ENCODE measurements at places on chromosomes 3 and 15. TPM values are rescaled to one million over a fixed set of nuclear protein-coding genes. Genes with fewer than 3 reads are reported as not detected.
A peak's percentile ranks its signal among the peaks of the same experiment; 100 is the strongest.

- H3K36me3 ChIP-seq, result peaks cover 2% of the 10 kb centered on the region
- H3K4me3 ChIP-seq, result no peak overlapping the region
- DNase-seq, result peak; percentile 81
- no peaks in the 10 kb centered on the region for H3K27me3 ChIP-seq
- no peak overlapping the region for H3K27ac ChIP-seq
- H3K4me1 ChIP-seq, result peaks cover 5% of the 10 kb centered on the region
These were observed 21.3 kb upstream of the DAPK2 start for GRCh38 chr15:64067564-64068030.

DNA sequence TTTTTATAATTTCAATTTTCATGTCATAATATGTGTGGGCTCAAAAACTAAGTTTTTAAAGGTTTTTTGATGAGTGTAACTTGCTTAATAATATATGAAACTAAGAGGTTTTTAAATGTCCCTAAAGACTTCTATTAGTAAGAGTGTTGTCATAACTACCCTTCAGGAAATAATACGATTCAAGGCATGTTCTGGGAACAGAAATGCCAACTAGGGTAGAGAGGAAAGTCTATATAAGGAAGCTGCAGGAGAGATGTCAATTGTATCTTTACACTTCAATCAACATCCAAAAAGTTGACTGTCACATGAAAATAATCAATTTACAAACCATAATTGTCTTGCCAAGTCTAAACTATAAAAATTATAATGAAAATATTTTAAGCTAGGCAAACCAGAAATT lies 76.3 kb downstream of the SMARCC1 start:
- no peaks in the 10 kb centered on the region for H3K27me3 ChIP-seq
- H3K36me3 ChIP-seq, result peaks cover 19% of the 10 kb centered on the region
- no peak for DNase-seq

- peaks cover 3% of the 10 kb centered on the region for H3K4me1 ChIP-seq
- no peak for DNase-seq
- H3K36me3 ChIP-seq, result no peaks in the 10 kb centered on the region
- H3K27ac ChIP-seq, result no peak overlapping the region
- H3K4me3 ChIP-seq, result no peak overlapping the region
These were observed 8.4 kb downstream of the UPK1B start for GRCh38 chr3:119181765-119182164.

- no peak overlapping the region for H3K4me3 ChIP-seq
- no peak for DNase-seq
- peak overlapping the region; percentile 27 for H3K27ac ChIP-seq
These were observed 9.5 kb upstream of the RPLP1 start for GRCh38 chr15:69443032-69443611.

DNA sequence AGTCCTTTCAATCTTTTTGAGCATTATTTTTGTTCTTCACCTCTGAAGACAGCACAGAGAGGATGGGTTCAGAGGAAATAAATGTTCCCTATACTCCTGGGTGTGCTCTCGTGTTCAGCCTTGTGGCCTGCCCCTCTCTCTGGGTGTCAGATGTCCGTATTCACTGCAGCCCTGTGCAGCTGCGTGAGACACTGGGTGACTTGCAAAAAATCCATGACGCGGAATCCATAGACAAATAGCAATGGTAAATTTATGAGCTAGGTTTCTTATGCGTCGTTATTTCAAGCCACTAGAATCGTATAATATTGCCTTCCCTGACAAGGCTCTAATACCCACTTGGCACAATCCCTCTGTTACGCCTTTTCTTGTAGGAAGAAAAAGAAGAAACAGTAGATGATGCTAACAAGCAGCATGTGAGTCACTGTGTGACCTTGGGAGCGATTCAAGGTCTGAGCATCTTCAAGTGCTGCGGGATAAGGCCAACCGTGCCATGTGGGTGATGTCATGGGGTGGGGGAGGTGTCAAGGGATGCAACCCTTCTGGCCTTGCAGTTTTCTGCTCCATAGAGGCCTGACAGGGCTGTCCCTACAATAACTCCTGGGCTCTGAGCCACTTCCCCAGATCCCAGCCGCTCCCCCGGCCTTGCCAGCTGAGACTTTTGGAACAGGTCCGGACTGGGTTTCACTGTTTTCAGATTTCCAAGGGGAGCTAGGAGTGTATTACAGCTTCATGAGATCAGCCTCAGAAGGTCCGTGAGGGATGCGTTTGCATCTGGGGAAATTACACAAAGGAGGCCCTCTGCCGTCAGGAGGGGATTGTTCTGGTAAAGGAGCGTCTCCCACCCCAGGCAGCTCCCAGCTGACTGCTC lies 47.6 kb upstream of the POMGNT2 start:
- no peaks in the 10 kb centered on the region for H3K27me3 ChIP-seq
- no peak for DNase-seq
- H3K4me1 ChIP-seq, result peaks cover 14% of the 10 kb centered on the region

GRCh38 chr3:168671091-168671490 lies 575.4 kb upstream of the GOLIM4 start:
- no peak overlapping the region for H3K4me3 ChIP-seq
- H3K4me1 ChIP-seq, result no peaks in the 10 kb centered on the region
- no peak overlapping the region for H3K27ac ChIP-seq
- no peaks in the 10 kb centered on the region for H3K27me3 ChIP-seq

- H3K36me3 ChIP-seq, result peaks cover 18% of the 10 kb centered on the region
- no peak for DNase-seq
- peaks cover 27% of the 10 kb centered on the region for H3K4me1 ChIP-seq
- H3K4me3 ChIP-seq, result peak overlapping the region; percentile 95
These were observed 1.1 kb upstream of the IMP3 start for GRCh38 chr15:75641179-75641503.

DNA sequence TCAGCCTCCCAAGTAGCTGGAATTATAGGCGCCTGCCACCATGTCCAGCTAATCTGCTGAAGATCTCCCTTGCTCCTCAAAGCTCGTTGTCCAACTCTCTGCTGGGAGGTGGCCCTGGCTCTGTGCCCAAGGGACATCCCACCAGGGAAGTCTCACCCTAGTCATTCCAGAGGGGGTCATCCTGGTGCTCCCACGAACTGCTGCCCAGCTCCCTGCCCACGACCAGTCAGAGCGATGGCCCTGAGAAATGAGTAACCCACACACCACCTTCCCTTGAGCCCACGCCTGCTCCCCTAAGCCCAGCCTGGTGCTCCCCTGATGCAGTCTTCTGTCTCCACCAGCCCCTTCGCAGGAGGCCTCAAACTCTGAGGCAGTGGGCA lies 5.2 kb downstream of the KLHL25 start:
- peaks cover 3% of the 10 kb centered on the region for H3K36me3 ChIP-seq
- H3K27ac ChIP-seq, result no peak overlapping the region
- H3K4me1 ChIP-seq, result peaks cover 63% of the 10 kb centered on the region

GRCh38 chr3:189941125-189941524 lies 179.6 kb downstream of the P3H2 start:
- DNase-seq, result no peak
- no peaks in the 10 kb centered on the region for H3K4me1 ChIP-seq
- H3K27me3 ChIP-seq, result peaks cover 4% of the 10 kb centered on the region
- H3K27ac ChIP-seq, result no peak overlapping the region
- no peaks in the 10 kb centered on the region for H3K36me3 ChIP-seq

DNA sequence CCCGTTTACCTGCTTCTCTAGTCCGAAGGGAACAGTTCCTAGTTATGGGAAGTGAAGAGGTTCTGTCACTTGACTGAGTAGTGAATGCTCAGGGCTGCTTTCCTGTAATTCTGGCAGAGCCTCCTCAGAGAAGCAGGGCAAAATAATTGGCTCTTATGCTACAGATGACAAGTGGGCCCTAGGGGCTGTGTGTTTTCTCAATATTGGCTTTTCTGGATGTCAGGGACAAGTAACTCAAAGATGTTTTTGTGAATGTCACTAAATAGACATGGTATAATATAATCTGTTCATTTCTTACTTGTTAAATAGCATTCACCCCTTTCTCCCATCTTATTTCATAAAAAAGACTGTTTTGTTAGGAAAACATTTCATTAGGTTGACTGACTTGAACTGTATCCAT lies 40.1 kb downstream of the SGO1 start:
- no peaks in the 10 kb centered on the region for H3K27me3 ChIP-seq
- H3K4me3 ChIP-seq, result no peak overlapping the region
- no peaks in the 10 kb centered on the region for H3K4me1 ChIP-seq
- DNase-seq, result no peak
- H3K36me3 ChIP-seq, result peaks cover 36% of the 10 kb centered on the region

- no peak overlapping the region for H3K4me3 ChIP-seq
- no peak for DNase-seq
- no peaks in the 10 kb centered on the region for H3K36me3 ChIP-seq
- H3K27ac ChIP-seq, result no peak overlapping the region
These were observed 111.1 kb downstream of the MAGI1 start for GRCh38 chr3:65927576-65927975.

DNA sequence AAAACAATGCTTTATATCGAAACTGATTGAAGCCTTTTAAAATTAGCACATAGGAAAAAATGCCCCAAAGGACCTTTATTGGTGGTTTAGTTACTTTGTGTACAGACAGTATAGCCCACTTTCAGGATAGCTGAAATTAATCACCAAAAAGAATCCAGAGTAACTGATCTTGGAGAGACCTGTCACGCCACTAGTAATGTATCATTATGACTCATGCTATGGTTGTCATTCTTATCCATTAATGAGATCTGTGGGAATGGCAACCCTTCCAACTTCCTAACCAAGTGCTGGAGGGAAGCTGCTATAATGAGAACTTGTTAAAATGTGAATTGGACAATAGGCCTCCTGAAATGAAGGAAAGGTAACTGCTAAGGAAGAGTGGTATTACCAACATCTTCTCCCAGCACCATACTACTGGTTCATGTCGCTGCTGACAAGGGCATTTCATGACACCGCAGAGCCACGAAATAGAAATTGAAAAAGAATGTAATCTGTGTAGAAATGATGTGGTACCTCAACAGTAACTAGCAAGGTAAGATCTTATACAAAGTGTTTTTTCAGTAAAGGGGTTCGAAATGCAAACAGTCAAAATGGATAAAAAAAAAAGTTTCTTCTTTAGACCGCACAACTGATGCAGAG lies 7.1 kb upstream of the EMC4 start:
- no peak for DNase-seq
- no peaks in the 10 kb centered on the region for H3K36me3 ChIP-seq
- no peaks in the 10 kb centered on the region for H3K27me3 ChIP-seq
- no peaks in the 10 kb centered on the region for H3K4me1 ChIP-seq

DNA sequence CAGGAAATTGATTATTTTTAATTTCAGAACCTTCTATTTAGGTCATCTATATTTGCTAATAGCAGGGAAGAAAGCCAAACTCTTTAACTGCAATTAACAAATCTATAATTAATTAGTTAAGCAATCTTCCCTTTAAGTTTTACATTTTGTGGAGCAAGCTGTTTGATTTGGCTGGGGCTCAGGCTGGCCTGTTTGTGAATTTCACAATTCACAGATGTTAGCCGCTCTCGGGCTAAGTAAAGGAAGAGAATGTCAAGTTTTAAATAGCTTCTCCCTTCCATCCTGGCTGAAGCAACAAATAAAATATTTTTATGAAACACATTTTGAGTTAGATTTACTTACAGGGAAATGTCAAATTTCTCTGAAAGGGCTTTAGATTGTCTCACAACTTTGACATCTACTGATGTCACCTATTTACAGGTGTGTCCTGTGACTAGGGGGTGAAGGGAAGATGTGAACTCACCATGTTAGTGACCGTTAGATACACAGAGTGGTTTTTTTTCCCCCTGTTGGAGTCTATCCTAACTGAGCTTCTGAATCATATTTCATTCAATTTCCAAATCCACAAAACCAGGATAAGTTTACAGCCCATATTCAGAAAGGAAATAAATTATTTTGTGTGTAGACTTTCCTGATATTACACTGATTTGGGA lies 1.3 kb upstream of the TP63 start:
- no peak overlapping the region for H3K4me3 ChIP-seq
- no peak for DNase-seq
- H3K4me1 ChIP-seq, result peaks cover 14% of the 10 kb centered on the region
- H3K27me3 ChIP-seq, result peaks cover 2% of the 10 kb centered on the region

- peak; percentile 49 for DNase-seq
- H3K4me1 ChIP-seq, result peaks cover 10% of the 10 kb centered on the region
- peaks cover 4% of the 10 kb centered on the region for H3K27me3 ChIP-seq
- no peak overlapping the region for H3K27ac ChIP-seq
- H3K36me3 ChIP-seq, result no peaks in the 10 kb centered on the region
These were observed 74.7 kb downstream of the MAGI1 start for GRCh38 chr3:65963787-65964677.

DNA sequence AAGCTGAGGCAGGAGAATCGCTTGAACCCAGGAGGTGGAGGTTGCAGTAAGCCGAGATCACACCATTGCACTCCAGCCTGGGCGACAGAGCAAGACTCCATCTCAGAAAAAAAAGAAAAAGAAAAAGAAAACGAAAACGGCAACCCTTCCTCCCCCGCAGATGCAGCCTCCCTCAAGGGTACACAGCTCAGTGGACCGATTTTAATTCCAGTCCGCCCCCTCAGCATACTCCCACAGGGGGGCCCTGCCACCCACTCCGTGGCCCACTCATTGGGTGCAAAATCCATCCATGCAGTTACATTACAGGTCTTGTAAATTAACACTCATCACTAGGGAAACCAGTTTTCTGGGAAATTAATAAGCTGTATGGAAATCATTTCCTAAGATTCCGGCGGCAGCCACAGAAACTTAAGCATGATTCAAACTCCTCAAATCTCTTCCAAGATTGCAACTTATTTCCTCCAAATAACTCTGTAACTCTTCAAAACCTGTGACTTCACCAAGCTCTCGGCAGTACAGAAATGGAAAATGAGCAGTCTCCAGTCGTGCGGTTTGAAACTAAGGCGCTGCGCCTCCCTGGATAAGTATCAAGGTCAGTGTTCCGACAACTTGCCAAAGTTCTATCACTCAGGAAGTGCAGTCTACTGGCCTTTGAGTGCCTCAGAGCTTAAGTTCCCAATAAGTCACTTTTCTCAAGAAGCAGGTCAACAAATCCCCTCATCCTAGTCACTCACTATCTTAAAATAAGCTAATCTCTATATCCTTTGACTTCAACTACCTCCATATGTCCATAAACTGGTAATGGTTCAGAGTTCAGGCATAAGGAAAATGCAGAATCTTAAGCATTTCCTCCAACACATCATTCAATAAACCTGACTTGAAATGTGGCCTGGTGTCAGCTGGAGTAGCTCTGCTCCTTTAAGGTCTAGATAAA lies 24.7 kb upstream of the KLHL6 start:
- no peaks in the 10 kb centered on the region for H3K27me3 ChIP-seq
- peaks cover 32% of the 10 kb centered on the region for H3K4me1 ChIP-seq
- H3K4me3 ChIP-seq, result no peak overlapping the region
- no peak for DNase-seq
- no peaks in the 10 kb centered on the region for H3K36me3 ChIP-seq
- no peak overlapping the region for H3K27ac ChIP-seq

Gene COL7A1
- 0.84 TPM for total RNA-seq

Gene WDR93
- not detected for total RNA-seq

Gene SNTN
- not detected for total RNA-seq

Gene CHST2
- total RNA-seq, result 4.2 TPM

Gene CELSR3
- total RNA-seq, result 4.9 TPM

Data from activated naive CD4-positive, alpha-beta T cell treated with anti-CD3 and anti-CD28 coated beads for 36 hours (primary cell).